CD4-positive, CD25-positive, alpha-beta regulatory T cell (primary cell): ENCODE measurements at places on chromosomes 13 and 19. TPM values are rescaled to one million over a fixed set of nuclear protein-coding genes. Genes with fewer than 3 reads are reported as not detected.

Gene ZDHHC20
- 84.4 TPM for total RNA-seq

- DNase-seq, result no peak
Observed at GRCh38 chr13:99740251-99740979, 231.2 kb downstream of the ZIC5 start.

- DNase-seq, result no peak
Observed at GRCh38 chr13:76976929-76977328, 15.0 kb upstream of the CLN5 start.

Gene OR10H2
- total RNA-seq, result not detected

DNA sequence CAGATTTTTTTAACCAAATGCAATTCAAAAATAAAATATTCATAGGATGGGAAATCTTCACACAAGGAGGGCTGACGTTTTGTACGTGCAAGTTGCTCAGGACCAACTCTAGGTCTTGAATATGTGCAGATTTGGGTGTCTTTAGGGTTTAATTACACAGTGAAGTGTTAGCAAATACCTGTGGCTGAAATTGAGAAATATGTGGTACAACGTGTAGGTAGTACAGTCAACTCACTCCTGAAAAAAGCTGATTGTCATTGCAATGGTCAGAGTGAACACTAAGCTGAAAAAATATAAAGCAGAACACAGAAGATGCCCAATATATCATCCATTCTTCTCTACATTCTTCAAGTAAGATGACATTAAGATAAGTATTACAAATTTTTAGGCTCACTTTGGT is 314.3 kb downstream of the SLITRK1 start:
- DNase-seq, result no peak

- DNase-seq, result no peak
Observed at GRCh38 chr13:72295153-72295552, 428.1 kb upstream of the DACH1 start.

Gene FSD1
- 1.0 TPM for total RNA-seq

DNA sequence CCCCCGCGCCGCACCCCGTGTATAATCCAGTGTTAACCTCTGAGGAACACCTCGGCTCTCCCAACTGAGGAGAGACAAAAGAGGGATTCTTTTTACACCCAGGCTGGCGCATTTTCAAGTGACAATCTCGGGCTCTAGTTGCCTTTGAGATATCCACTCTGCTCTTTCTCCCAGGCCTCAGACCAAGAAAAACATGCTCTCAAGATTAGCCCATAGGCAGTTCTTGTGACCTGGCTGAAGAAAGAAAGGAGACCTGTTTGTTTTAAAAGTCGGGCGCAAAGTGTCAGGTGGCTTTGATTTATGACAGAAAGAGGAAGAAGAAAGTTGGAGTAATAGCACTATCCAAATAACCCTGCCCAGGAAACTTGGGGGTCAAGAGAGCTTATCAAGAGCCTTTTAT is 27.3 kb downstream of the SHISA2 start:
- no peak for DNase-seq

GRCh38 chr13:26973946-26974345 is 197.7 kb downstream of the USP12 start:
- DNase-seq, result no peak

Gene GSK3A
- 31.3 TPM for total RNA-seq

DNA sequence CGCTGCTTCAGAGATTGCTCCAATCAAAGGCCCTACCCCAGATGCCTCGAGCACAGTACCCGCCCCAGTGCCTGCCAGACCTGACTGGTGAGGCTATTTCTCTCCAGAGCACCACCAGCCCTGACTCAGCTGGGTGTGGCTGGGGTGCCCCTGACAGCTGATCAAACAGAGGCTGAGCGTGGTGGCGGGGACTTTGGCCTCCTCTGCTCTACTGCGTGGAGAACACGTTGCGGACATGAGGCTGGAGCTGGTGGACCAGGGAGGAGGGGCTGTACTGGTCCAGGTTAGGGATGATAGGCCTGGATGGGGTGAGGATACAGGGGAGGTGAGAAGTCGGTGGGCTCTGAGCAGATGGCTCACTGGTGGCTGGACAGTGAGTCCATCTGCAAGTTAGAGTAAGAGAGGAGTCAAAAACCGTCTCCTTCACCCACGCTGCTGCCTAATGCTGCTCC is 3.5 kb upstream of the DOCK6 start:
- DNase-seq, result no peak

Gene MIER2
- 15.8 TPM for total RNA-seq

GRCh38 chr13:21733475-21734263 is 62.8 kb downstream of the FGF9 start:
- DNase-seq, result no peak

GRCh38 chr13:40985381-40986100 is 33.6 kb downstream of the ELF1 start:
- no peak for DNase-seq

DNA sequence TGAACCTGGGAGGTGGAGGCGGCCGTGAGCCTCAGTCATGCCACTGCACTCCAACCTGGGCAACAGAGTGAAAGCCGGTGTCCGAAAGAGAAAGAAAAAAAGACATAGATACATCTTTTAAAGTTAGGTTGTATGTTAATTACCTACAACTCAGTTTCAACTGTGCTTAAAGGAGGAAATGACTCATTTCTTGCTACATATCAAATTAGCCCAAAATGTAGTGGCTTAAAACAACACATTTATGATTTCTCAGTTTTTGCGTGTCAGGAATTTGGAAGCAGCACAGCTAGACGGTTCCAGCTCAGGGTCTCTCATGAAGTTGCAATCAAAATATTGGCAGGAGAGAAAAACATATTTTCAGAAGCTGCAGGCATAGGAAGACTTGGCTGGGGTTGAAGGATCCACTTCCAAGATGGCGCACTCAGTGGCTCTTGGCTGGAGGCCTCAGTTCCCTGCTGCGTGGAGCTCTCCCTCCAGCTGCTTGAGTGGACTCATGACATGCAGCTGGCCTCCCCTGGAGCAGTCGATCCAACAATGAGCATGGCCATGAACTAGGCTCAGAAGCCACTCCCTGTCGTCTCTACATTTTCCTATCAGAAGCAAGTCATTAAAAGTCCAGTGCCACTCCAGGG is 7.1 kb downstream of the LDLR start:
- DNase-seq, result peak; percentile 81

GRCh38 chr13:85420136-85420535 is 379.1 kb downstream of the SLITRK6 start:
- DNase-seq, result no peak

Gene B3GLCT
- 3.4 TPM for total RNA-seq

DNA sequence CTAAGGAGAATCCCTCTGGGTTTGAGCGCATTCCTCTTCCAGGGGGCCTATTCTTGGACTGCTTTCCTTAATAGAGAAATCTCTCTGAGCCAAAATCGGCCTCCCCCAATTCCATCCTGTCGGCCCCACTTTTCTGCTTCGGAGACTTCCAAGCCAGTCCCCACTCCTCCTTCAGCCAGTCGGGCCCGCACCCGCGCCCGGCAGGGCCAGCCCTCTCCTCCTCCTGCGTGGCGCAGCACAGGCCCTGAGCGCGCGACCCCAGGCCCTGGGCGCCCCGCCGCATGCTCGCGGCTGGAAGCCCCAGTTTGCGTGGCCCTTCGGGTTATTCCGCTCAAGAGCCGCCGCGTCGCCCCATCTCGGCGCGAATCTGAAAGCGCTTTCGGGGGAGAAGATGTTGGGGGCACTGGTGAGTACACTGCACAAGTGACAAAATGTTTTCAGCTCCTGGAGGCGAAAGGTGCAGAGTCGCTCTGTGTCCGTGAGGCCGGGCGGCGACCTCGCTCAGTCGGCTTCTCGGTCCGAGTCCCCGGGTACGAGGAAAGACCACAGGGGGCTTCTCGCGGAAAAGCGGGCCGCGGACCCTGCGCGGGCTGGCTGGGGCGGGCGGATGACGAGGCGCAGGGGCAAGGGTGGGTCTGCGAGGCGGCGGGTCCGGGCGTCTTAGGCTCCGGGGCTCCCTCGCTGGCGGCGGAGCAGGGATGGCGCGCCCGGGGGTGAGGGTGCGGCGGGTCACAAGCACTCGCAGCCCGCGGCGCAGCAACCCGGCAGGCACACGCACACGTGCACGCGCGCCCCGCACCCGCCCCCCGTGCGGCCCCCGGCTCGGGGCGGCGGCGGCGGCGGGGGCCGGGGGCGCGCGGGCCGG is at the start of gene IL17D:
Gene IL17D, plus strand, starts transcription at position 785 of the 865 bp plus-strand sequence. CDS start 303 bp downstream, outside the sequence.
- DNase-seq, result peak; percentile 37

- DNase-seq, result peak; percentile 16
Observed at GRCh38 chr13:112893570-112894422, 75.2 kb upstream of the MCF2L start.

DNA sequence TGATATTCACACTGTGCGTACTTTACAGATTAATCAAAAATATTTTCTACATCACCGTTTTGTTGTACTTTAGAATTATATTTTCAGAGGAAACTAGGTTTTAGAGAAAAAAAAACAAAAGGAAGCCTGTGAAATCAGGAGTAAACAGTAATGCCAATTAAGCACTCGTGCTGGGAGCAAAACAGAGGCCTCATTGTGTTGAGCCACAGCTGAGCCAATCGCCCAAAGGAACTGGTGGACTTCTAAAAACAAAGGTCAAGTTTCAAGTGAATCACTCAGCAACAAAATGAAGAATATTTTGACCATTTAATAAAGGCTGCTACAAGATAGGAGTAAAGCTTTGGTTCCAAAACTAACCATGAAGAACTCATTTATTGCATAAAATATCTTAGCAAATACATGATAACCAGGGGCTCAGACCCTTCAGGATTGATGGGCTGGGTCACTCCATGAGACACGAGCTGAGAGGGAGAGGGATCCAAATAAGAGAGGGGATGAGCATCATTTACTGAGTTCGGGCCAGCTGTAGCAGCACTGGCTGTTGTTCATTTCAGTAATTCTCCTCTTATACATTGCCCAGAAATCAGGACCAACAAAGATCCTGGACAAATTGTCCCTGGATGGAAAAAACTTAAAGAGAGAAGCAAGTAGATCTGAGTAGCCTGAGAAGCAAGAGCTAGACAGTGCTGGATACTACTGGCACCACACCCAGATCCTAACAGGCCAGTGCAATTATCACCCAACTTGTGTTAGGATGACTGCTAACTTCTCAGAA is 8.3 kb upstream of the NALCN start:
- DNase-seq, result no peak

- no peak for DNase-seq
Observed at GRCh38 chr19:57786286-57786685, 16.8 kb downstream of the ZNF586 start.

GRCh38 chr13:98959786-98960605 is 17.9 kb downstream of the DOCK9 start:
- DNase-seq, result no peak

Gene ZNF554
- total RNA-seq, result 3.3 TPM

GRCh38 chr19:36931684-36932083 is 15.6 kb downstream of the ZNF568 start:
- DNase-seq, result no peak

DNA sequence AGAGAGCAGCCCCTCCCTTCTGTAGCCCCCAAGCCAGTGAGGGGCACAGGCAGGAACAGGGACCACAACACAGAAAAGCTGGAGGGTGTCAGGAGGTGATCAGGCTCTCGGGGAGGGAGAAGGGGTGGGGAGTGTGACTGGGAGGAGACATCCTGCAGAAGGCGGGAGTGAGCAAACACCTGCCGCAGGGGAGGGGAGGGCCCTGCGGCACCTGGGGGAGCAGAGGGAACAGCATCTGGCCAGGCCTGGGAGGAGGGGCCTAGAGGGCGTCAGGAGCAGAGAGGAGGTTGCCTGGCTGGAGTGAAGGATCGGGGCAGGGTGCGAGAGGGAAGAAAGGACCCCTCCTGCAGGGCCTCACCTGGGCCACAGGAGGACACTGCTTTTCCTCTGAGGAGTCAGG is 4.2 kb downstream of the KLK3 start:
- no peak for DNase-seq

Gene FAM124A
- not detected for total RNA-seq

- no peak for DNase-seq
Observed at GRCh38 chr13:51601601-51602565, 17.6 kb downstream of the WDFY2 start.

- no peak for DNase-seq
Observed at GRCh38 chr13:40983259-40983658, 35.9 kb downstream of the ELF1 start.

DNA sequence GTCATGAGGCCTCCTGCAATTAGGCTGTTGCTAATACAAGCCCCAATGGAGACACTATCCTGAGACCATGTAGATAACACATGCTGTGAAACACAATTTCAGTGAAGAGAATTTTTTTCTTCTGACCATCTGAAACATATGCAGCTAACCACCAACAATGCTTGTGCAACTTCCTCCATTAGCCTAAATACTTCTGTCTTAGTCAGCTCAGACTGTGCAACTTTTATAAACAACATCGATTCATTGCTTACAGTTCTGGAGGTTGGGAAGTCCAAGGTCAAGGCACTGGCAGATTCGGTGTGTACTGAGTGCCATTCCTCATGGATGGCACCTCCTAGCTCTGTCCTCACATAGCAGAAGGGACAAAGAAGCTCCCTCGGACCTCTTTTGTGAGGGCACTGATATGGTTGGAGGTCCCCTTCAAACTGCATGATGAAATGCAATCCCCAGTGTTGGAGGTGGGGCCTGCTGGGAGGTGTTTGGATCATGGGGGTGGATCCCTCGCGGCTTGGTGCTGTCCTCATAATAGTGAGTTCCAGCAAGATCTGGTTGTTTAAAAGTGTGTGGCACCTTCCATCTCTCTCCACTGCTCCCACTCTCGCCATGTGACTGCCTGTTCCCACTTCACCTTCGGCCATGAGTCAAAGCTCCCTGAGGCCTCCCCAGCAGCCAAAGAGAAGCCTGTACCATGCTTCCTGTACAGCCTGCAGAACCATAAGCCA is 27.7 kb downstream of the STK24 start:
- DNase-seq, result no peak

DNA sequence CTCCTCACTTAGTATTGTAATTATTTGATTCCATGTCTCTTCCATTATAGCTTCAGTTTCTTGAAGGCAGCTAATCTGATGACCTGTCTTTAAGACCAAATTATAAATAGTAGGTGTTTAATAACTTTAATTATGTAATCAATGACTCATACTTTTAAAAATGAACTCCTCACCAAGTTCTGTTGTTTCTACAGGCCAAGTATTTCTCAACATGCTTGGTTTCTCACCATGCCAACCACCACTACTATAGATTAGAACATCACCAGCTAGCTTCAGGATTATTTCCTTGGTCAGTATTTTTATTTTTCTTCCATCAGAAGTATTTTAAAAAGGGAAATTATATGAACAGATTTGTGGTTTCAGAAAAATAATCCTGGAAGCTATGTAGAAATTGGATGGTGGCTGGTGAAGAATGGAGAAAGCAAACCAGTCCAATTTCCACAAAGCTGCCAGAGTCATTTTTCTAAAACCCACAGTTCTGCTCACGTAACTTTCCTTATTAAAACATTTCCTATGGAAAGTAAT is 237.7 kb upstream of the DACH1 start:
- no peak for DNase-seq

DNA sequence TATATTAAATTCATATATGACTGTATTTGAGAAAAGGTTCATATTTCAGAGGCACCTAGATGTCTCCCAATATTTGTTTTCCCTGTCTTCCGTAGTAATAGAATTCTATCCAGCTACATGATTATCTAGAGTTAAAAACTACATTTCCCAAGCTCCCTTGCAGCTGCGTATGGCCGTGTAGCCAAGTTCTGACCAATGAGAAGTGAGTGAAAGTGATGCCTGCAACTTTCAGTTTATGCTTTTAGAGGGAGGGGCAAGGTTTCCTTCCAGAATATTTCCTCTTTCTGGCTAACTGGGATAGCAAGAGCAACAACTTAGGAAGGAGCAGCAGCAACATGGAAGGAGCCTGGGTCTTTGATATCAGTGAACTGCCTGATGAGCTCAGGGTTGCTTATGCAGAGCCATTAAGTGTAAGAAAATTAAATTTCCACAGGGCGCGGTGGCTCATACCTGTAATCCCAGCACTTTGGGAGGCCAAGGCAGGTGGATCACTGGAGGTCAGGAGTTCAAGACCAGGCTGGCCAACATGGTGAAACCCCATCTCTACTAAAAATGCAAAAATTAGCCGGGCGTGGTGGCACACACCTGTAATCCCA is 23.2 kb upstream of the CYP2A13 start:
- no peak for DNase-seq
